ENCODE measurements at places on chromosomes 4 and X.

- no peak for DNase-seq
Observed at GRCh38 chrX:134315866-134316265, 78.9 kb downstream of the CCDC160 start.

- no peak for DNase-seq
Observed at GRCh38 chr4:124105212-124105611, 607.3 kb downstream of the ANKRD50 start.

DNA sequence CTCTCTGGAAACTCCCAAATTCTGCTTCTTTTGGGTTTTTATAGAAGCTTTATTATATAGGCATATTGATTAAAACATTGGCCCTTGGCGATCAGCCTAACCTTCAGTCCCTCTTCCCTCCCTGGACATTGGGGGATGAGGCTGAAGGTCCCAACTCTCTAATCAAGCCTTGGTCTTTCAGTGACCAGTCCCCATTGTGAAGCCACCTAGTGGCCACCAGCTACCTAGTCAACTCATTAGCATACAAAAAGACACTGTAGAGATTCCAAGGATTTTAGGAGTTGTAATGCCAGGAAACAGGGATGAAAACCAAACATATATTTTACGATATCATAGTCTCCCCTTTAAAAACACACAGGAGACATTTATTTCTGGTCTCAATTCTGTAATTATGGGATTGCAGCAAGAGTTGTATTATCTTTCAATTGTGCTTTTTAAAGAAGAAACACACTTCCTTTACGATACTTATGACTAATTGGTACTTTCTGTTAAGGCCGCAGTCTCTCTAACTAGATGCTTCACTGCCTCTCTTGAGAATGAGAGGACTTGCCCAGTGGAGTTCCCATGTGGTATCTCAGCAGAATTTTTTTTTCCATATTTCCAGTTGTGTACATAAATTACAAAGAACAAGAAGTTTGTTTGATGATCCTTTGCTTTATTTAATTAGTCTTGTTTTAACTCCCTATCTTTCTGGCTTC, 58.2 kb downstream of the WDR17 start:
- DNase-seq, result no peak

GRCh38 chrX:80663331-80663730, 146.3 kb downstream of the BRWD3 start:
- DNase-seq, result no peak

DNA sequence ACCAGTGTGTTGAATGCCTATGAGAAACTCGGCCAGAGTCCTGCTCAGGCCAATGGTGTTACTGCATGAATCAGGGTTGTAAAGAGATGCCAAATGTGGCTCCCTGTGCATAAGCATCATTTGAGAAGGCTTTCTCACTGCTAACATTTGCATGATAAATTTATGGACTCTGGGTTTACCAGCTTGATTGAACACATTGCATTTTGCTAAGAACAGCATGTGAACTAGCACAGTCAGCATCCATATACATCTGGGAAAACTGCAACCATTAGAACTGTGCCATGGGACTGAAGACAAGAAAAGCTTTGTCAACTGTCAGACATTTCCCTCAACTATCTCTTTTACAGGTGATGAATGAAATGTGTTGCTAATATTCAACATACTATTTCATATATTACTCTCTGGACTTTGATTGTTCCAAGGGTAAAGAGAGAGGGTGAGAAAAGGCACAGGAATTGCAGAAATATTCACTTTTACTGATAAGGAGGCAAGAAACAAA, 1427.4 kb upstream of the ADGRL3 start:
- no peak for DNase-seq

DNA sequence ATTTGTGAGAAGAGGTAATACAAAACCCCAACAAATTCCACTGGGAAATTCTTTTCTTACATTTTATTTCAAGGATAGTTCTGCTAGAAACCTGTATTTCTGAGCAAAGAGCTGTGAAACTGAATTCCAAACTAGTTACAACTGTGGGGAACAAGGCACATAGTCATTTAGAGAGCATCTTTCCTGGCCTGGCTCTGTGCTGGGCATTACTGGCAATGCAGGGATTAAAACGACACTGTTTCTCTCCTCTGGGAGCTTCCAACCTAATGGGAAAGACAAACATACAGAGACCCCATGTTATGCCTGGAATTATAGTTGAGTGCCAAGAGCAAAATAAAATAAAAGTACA, 36.5 kb downstream of the SUPT20HL1 start:
- no peak for DNase-seq

DNA sequence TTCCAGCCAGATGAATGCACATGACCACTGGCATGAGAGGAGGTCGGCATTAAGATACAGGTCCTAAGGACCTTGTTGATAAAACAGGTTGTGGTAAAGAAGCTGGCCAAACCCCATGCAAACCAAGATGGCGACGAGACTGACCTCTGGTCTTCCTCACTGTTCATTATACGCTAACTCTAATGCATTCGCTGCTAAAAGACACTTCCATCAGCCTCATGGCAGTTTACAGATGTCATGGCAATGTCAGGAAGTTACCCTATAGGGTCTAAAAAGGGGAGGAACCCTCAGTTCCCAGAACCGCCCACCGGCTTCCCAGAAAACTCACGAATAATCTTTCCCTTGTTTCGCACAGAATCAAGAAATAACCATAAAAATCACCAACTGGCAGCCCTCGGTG, 182.4 kb downstream of the DHRSX start:
- DNase-seq, result no peak

DNA sequence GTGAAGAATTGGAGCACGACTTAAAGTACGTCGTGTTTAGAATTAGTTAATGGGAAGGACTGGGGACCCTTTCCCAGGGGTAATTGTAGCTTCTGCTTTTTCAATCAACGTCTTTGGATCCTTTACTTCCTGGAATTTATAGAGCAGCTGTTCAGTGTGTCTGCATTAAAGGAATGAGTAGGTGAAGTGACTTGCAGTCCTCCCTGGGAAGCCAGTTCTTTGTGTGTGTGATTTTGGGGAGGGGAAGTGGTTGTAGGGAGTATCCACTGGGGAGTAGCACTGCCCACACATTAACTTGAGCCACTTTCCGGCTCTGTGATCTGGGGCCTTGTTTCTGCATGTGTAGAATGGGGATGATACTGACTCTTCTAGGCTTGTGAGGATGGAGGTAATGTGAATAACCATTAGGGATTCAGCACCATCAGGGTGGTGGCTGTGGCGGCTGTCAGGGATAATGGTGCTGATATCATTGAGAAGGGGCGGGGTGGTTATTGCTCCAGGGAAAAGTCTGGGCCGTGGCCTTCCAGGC, 54.7 kb downstream of the TMEM131L start:
- no peak for DNase-seq

DNA sequence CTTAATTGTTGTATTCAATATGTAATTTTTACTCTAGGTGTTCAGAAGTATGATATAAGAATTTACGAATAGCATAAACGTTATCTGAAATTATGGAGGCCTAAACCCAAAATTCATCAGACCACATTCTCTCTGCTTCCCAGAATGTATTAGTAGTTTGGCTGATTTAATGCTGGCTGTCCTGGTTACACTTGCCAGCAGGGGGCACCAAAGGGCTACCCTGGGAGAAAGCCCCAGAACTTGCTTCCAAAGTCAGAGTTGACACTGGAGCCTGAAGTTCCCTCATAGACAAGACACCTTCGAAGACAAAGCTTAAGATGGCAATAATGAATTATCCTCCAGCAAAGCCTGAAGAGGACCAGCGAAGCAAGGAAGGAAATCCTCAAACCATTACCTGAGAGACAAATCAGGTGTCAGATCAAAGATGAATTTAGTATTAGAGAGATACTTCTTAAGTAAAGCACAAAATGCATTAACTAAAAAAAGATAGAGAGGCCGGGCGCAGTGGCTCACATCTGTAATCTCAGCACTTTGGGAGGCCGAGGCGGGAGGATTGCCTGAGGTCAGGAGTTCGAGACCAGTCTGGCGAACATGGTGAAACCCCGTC, 11.3 kb upstream of the ANOS1 start:
- DNase-seq, result no peak
